ENCODE measurements at places on chromosomes 1 and 21.

- no peak for DNase-seq
These were observed 19.5 kb upstream of the CYP4X1 start for GRCh38 chr1:47003896-47004403.

DNA sequence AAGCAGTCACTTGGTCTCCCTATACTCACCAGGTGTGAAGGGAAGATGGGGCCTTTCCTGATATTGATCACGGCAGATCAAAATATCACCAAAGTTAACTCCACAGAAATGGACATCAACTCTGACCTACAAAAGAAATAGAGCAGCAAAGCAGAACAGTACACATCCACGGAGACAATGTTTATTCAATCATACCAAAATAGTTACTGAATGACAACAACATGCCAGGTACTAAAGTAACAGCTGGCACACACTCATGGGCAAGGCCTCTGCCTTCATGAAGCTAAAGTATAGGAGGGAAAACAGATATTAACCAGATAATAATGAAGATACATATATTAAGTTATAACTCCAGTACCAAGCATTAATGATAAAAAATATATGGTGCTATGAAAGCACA, 59.2 kb upstream of the RASAL2 start:
- DNase-seq = no peak

- DNase-seq = peak; percentile 46
These were observed 13.1 kb upstream of the EXO1 start for GRCh38 chr1:241834733-241835377.

DNA sequence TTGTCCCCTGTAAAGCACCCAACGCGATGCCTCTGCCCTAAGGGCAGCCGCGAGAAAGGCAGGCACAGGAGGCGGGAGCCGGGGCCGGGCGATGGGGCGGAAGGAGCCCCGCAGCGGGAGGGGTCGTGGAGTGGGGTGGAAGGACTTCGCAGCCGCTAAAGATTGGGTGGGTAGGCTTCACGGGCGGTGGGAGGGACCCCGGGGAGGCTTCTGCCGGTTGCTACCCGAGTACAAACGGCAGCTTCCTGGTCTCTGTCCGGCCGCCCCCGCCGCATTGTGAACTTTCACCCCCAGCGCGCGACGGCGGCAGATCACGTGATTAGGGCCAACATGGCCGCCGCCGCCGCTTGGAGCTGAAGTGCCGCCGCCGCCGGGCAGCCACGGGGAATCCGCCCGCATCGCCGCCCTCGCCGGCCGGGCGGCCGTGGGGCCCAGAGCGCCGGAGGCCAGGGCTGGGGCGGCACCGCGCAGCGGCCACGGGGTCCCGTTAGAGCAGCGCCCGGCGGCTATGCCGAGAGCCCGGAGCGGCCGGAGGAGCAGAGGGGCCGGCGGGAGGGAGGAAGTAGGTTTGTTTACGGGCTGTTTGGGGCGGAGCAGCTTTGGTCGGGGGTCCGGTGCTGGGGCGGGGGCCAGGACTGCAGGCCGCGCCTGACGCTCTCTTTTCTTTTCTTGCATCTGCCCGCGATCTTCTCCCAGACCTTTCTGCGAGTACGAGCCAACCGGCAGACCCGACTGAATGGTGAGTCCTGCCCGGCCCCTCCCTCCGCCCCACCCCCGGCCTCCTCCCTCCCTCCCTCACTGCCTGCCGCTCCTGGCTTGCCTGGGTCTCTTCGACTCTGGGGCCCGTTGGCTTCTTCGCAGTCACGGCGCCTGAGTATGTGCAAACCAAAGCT, 42.4 kb downstream of the TMEM53 start:
- peak; percentile 85 for DNase-seq

DNA sequence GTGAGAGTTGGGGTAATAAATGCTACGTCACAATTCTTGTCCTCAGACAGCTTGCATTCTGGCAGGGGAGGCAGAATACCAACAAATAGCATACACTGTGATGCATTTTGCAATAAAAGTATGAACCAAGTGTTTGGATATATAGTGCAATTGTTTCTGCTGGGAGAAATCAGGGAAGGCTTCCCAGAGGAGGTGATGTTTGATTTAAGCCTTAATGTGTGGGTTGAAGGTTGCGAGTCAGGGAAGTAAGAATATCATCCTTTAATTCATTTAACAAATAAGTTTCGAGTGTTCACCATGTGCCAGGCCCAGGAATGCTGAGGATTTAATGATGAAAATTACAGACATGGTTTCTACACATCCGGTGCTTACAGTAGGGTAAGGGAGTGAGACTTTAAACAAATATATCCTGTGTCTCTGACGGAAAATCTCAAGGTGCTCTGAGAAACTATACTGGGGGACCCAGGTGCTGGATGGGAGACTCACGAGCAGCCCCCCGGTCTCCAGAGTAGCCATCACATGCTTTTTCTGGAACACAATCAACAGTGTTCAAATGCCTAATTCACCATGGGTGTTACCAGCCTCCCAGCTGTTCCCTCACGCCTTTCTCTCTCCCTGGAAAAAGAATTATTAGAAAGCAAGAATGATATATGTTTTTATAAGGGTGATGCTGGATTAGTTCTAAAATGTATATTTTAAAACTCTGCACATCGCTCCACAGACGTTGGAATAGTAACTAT, 31.7 kb downstream of the RASSF5 start:
- no peak for DNase-seq

DNA sequence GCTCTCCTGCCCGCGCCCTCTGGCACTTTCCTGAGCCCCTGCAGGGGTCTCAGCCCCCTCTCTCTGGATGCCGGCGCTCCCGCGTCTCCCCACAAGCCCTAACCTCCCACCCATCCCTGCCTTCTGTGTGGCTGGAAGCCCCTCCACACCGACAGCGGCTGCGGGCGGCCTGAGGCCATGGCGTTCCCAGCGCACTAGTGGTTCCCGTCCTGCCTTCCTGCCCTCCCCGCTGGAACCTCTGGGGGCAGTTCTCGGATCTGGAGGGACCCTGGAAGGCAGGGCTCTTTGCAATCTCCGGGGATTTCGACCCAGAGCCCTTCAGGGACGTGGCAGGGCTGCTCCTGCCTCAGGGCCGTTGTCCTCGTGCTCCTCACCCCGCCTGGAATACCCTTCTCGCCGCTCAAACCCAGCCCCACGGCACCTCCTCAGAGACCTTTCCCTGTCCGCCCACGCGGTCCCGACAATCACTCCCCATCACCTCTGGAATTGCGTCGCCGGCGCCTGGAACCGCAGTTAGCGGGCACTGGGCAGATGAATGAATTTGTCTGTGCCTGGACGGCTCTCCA, 493 bp upstream of the ESPN start:
- DNase-seq = no peak
